ENCODE measurements at places on chromosomes 3 and 15.

DNA sequence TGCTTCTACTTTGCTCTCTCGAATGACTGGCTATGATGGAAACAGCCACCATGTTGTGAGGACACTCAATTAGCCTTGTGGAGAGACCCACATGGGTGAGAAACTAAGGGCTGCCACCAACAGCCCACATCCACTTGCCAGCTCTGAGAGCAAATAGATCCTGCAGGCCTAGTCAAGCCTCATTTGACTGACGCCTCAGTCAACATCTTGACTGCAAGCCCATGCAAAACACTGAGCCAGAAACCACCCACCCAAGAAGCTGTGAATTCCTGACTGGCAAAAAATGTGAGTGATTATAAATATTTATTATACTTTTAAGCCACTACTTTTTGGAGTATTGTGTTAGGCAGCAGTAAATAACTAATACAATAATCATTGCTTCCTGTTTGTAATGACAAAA, 58.4 kb downstream of the NOX5 start:
- no peak for DNase-seq

- DNase-seq = no peak
Measured at GRCh38 chr3:149388531-149389417, 11.3 kb upstream of the TM4SF1 start.

DNA sequence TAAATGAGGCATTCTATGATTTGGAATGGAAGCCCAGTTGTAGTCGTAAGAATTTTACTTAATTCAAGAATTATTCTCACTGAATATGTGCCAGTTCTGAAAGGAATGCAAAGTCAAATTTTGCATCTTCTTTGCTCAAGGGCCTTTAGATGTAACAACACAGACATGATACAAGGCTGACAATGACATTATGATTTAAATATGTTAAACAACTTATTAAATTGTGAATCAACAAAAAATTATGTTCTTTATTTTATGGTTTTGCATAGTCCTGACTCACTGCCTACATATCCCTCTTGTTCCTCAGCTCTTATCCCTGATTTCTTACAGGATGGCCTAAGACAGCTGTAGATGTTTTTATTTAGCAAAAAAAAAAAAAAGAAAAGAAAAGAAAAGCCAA, 170.9 kb upstream of the NR2E3 start:
- no peak for DNase-seq

DNA sequence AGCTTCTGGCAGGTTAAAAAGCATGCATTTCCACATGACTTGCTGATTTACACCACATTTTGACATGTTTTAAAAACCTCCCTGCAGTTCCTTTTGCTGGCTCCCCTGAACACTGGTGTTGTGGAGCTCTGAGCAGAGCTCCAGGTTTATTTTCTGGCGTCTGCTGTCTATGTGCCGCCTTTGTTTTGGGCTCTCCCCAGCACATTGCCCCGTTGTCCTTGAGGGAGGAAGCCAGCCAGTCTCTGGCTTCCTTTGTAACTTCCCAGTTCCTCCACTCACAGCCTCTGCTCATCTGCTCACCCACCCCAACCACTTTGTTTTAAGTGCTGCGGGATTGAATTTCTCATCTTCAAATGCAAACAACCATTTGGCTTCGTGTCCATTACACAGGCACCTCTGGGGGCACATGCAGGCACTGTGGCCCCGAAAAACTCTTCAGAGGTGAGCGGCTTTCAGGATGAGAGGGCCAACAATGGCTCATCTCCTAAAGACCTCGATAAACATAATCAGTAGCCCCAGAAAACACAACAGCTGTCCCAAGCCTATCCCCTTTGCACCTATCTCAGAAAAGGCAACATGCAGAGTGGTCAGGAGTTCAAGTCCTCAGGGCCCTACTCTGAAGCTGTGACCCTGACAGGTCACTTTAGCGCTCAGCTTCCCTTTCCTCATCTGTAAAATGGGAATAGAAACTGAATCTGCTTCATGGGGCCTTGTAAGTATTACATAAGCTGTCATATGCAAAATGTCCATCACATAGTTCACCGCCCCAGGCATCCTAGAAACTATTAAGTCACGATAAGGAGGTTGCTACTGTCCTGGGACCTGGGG, 1.3 kb upstream of the MEF2A start:
- peak; percentile 26 for DNase-seq

DNA sequence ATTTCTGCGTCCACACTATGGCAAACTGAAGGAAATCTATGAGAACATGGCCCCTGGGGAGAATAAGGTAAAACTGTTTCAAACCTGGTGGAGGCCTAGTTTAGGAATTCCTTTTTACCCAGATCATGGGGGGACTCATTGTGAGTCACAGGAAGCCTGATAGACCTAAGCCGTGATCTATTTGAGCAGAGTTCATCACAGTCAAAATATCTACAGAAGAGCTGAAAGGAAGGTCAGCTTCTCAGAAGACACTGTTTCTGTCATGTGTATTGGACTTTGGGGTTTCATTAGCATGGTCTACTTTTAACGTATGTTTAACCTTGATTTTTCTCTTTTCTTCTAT, 1.3 kb downstream of the PSMD2 start:
- no peak for DNase-seq

DNA sequence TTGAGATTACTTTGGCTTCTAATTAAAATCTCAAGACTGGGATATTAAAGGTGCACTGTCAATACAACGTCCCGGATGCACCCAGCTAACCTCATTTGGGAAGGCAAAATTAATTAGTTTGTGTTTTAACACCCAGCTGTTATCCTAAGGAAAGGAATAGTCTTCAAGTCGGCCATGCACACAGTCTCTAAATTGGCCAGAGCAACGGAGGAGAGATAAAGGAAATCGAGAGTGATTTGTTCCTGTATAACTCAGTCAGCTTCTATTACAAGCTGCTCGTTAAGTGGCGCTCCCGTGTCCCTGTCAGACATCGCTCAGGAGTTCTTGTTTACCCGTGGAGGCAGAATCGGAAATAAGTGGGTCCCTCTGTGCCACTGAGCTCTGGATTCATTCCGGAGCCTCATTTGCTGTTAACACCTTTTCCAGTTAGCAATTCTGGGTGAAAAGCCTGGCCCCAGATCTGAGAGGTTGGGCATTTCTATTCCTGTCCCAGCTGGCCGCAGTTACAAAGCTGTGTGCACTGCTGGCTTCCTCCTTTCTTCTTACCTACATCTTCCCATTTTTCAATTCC, 63.9 kb downstream of the ST8SIA2 start:
- no peak for DNase-seq

GRCh38 chr15:62649793-62650420, 392.6 kb upstream of the TPM1 start:
- peak; percentile 56 for DNase-seq

DNA sequence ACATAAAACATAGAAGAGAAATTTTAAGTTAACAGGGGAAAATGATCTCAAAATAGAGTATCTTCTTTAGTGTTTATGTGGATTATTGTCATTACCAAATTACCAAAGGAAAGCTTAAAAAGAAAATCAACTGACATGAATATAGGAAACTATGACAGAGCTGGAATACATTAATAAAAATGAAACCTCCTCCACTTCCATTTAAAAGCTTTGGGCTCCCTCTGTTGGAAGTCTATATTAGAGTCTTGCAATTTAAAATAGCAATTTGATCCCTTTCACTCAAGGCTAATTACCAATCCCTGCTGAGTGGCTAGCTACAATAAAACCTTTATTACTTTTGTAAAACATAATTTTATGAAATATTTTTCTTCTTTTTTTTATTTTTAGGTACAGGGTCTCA, 61.4 kb upstream of the IMPG2 start:
- DNase-seq = peak; percentile 58

GRCh38 chr15:101841656-101842055, 29.7 kb downstream of the OR4F15 start:
- no peak for DNase-seq

- no peak for DNase-seq
Measured at GRCh38 chr3:53238886-53239285, 16.9 kb downstream of the TKT start.

DNA sequence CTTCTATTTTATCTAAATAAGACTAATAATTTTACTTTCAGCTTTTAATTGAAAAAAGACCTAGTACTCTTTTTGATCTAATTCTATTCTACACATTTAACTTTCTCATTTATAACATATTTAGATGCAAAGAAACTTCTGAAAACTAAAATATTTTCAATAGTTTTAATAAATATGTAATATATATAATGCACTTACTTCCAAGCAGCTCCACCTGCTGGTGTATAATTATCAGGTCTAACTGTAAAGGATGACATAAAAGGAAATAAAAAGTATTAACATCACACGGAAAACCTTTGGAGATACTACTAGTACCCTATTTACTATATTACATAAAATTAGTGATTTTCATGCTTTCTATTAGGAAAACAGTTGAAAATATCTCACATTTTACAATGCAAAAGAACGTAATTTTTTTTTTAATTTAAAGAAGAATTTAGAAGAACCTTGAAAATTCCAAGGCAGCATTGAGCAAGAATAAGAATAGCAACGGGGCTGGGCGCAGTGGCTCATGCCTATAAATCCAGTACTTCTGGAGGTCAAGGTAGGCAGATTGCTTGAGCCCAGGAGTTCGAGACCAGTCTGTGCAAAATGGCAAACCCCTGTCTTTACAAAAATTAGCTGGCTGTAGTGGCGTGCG, 10.2 kb downstream of the PLSCR5 start:
- peak; percentile 44 for DNase-seq

- peak; percentile 66 for DNase-seq
Measured at GRCh38 chr3:48504051-48504946, at the start of gene SHISA5. TSS of gene SHISA5 (minus strand) at chr3:48504174. CDS start at chr3:48504094, 80 bp downstream.

DNA sequence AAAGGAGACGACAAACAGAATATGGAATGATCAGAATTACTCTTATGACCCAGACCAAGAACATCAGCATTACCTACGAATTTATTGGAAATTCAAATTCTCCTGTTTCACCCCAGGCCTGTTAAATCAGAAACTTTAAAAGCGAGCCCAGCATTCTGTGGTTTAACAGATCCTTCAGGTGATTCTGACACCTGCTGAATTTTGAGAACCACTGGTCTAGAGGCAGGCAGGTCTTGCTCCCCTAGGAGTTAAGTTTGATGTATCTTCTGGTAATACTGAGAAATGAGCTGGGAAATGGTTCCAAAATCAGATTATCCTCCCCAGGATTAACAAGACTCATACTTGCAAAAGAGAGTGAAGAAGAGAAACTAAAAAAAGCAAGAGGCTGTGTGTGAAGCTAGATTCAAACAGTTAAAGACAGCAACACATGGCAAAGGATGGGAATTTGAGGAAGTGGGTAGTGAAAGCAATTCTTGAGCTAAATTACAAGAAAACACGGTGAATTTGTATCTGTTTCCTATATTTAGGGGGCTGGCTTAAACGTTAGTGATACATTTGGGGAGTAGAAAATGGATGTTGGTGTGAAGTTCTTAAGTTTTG, 66.0 kb downstream of the FLNB start:
- DNase-seq = no peak

DNA sequence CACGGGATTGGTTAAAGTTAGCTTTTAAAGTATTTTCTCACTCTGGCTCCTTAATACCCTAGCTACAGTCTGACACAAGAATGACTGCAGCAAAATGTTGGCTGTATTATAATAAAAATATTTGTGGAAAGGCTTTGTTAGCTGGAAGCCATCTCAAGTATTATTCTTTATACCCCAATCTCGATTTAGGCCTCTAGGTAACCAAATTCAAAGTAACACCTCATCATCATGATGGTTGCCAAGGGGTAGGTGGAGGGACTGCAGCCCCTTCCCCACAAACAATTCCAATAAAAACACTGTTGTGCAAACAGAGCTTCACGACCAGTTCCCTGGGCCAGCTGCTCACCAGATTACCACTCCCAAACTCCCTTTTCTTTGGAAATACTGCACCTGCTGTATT, 759 bp upstream of the GMPS start:
- DNase-seq = no peak

- peak; percentile 42 for DNase-seq
Measured at GRCh38 chr3:111081008-111081545, 9.5 kb downstream of the NECTIN3 start.

DNA sequence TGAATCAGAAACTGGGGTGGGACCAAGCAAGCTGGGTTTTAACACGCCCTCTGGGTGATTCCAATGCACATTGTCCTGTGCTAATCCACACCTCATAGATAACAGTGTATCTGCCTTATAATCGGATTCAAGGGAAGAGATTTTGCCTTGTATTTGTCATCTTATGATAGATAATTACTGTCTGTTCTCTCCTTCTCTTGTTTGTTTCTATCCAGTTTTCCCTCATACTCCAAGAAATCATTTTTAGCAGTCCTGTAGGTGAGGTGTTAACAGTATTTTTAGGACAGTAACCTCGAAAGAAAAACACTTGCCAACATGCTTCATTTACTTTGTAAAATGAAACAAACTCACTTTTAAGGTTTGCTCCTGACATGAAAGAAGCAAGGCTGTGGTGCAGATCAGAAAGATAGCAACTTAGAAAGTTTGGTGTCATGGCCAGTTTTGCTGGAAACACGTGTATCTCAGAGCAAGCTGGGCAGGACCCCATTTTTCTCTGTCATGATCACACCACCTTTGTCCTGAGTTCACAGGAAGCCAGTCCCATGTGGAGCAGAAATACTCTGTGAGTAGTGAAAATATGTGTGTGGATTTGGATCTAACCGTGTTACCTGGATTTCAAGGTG, 72.6 kb downstream of the TRAK1 start:
- DNase-seq = no peak

DNA sequence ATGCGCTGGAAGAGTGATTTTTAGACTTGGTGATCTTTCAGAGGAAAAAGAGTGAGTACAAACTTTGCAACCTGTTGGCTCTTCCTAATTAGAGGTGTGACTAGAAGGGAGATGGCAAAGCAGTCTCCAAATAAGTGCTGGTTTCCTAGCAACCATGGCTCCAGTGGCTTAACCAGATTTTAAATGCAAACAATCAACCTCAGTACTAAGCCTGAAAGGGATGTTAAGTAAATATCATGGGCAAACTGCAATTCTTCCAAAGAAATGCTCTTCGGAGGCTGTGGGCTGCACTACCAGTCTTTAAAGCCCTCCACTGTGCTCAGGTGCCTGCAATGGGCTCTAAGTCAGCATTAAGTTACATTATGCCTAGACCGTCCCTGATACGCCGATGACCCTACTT, 678.1 kb upstream of the CCDC54 start:
- no peak for DNase-seq

GRCh38 chr3:112685420-112685819, 44.5 kb upstream of the CCDC80 start:
- DNase-seq = peak; percentile 30

DNA sequence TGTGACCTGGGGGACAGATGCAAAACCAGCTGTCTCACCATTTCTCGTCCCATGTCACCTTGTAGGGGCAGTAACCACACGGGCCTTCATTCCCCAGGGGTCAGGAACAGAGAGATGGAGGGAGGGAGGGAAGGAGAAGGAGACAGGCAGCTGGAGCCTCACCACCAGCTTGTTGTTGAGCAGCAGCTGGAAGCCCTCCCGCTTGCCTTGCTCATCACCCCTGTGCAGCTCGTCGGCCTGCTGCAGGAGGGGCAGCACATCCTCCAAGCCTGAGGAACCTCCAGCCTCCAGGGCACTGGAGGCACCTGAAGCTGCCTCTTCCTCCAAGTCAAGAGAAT, 10.3 kb downstream of the RMDN3 start:
- DNase-seq = no peak

- no peak for DNase-seq
Measured at GRCh38 chr3:63192248-63192647, 85.9 kb upstream of the SYNPR start.

All from fibroblast of pulmonary artery (primary cell).